ENCODE measurements at places on chromosomes 1 and 21.

- no peak for DNase-seq
These were observed 332.7 kb upstream of the RUNX1 start for GRCh38 chr21:35381743-35382310.

DNA sequence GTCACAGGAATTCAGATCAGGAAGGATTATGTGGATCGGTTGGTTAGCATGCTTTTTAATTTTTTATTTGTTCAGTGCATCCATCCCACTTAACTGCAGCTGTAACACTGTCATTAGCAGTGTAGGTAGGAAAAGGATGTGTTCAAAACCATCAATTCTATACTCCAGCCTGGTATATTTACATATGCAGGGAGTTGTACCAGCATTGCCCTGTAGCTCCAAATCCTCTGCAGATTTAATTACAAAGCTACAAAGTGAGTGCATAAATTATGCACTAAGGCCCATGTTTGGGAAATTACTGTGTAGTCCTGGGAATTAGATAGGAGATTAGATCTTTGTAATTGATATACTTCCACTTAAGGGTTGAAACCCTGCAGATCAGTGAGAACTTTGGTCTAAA, 15.9 kb upstream of the OSBPL9 start:
- no peak for DNase-seq

DNA sequence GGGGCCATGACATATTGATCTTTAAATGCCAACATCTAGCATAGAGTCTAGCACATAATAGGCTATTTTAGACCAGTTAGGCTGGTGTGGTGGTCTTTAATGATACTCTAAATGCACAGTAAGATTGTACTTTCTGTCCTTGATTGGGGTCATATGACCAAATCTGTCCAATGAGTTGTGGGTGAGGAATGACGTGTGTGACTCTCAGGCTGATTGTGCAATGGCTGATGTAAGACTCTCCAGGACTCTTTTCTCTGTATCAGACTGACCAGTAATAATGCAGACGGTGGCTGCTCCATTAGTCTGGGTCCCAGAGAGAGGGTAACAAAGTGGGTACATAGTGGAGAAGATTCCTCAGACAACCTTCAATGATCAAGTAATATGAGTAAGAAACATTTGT, 541.6 kb upstream of the CAMK1G start:
- no peak for DNase-seq

- DNase-seq: no peak
These were observed 30.3 kb downstream of the PTPRC start for GRCh38 chr1:198669023-198669698.

DNA sequence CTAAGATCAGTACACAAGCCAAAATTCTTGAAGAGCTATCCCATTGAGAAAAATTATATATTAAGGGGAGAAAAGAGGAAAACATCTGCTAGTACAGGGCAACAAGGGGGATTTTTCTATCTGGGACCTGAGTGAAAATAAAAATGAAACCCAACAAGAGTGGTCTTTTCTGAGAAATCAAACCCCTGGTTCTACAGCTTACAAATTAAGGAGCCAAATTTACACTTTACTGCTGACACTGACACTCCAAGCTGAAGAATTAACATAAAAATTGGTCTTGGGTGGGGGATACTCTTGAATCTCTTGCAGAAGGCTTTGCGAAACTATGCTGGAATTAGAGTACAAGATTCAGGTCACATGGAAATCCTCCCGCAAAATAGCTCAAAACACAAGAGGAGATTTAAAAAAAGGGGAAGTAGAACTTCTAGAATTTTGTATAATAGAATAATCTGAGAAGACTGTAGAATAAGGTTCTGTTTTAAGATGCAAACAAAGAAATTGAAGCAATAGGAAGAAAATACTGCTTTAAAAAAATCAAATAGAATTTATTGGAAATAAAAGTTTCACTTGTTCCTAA, 32.1 kb upstream of the HSPA13 start:
- no peak for DNase-seq

DNA sequence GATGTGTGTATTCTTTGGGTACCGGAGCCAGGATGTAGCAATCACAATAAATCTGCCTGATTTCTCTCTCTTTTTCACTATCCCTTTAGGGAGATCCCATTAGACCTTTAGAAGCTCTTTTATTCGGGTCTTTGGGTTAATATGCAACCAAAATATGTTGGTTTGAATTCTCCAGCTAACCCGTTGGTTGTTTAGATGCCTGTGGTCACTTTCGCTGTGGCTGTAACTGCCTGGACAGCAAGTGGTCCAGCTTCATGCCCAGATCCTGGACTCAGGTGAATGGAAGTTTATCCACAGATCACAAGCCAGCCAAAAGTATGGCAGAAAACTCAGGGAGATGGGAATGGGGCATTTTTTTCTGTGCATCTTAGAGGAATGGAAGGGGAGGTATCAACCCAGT, 12.3 kb downstream of the KAZN start:
- DNase-seq: no peak

GRCh38 chr1:244447552-244447951, 4.2 kb downstream of the ADSS2 start:
- no peak for DNase-seq

DNA sequence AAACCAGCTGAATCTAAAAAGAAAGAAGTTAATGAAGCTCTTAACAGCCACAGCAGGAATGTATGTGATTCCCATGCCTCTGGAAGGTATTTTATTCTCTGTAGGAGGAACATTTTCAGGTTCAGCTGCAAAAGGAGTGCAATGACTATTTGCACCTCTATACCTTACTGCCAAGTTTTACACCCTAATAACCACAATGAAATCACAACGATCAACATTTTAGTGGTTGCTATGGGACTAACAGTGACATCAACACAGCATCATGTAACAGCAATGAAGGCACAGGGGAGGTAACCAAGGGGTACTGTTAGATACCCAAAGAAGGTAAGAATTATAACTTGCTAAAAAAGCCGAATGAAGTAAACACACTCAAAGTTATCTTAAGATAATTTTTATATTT, 116.3 kb upstream of the HP1BP3 start:
- no peak for DNase-seq

GRCh38 chr1:163981500-163982030, 577.4 kb upstream of the PBX1 start:
- peak; percentile 45 for DNase-seq

GRCh38 chr1:100290291-100290690, 24.3 kb downstream of the RTCA start:
- DNase-seq: no peak

GRCh38 chr1:224733027-224733911, 117.2 kb downstream of the CNIH3 start:
- no peak for DNase-seq

DNA sequence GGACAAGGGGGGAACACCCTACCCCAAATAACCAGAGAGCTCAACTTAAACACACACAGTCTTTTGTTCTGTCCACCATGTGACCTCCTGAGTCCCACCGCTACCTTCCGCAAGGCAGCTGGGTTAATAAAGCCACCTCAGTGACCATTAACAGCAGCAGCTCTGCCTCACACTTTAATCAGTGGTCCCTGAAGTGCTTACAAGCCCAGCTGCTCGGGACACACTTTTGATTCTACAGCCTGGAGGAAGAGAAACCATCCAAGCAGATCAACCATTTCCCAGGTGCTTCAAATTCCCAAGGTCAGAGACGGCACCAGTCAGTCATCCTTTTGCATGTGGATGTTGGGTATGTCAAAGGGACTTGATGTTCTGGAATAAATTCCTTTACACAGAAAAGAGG, 70.1 kb downstream of the KCNJ15 start:
- DNase-seq: no peak

DNA sequence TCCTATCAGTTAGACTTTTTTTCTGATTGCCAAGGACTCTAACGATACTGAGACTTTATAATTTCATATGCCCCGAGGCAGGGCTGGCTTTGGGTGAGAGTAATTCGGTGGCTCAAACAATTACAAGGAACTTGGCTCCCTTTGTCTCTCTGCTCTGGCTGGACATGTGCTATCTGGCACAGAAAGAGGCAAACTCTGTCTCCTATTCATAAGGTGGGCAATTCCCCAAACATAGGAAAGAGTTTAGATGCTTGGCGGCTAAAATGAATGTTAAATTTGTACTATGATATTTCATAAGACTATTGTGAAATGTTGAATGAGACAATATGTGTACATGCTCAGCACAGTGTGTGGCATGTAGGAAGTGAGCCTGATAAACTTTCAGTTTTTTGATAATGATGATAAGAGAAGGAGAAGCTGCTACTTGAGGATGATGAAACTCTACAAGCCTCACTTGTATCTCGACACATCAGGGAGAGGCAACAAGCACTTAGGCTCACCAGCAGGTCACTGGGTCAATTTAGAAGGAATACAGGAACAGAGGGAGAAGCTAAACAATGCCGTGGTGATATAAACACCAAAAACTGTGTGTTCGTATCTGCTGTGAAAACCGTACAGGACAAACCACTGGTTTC, 12.6 kb upstream of the NTPCR start:
- DNase-seq: no peak

DNA sequence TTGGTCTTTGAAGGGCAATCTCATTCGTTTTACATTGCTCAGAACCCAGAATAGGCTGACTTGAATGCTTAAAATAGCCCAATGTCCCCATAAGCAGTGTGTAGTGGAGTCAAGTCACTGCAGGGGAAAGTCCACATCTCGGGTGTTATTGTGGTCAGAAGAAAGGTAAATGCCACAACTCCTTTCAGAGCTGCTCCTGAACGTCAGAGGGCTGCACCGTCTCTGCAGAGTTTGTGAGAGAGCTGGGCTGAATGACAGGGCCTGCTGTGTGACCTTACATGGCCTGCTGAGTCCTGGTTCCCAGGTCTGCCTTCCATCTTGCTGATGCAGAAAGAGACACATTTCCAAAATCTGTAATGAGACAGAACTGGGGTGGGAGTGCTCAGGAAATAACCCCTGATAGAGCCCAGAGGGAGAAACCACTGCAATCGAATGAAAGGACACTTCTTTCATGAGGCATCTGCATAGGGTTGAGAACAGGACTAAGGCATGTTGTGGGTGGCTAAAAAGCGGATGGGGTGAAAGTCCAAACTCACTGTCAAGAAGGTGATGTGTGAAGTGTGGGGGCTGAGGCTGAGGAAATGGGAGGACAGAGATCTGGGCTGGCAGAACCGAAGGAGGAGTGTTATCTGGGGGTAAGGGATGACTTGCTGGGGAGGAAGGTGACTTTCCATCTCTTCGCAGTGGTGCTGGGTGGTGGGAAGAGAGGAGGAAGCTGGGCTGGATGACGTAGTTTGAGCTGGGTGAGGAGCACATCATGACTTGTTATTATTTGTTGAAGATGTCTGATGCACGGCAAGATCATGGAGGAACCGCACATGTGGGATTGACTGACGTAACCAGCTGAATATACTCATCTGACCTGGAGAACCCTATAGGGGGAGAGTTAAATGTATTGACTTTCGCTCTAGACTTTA, 33.7 kb downstream of the XCL2 start:
- no peak for DNase-seq

GRCh38 chr1:22592919-22593790, 29.9 kb downstream of the EPHA8 start:
- DNase-seq: no peak

- no peak for DNase-seq
These were observed at the start of gene DIRAS3 for GRCh38 chr1:68049941-68050878. TSS of gene DIRAS3 (minus strand) at chr1:68050627. CDS start at chr1:68047297, 3,330 bp downstream.

DNA sequence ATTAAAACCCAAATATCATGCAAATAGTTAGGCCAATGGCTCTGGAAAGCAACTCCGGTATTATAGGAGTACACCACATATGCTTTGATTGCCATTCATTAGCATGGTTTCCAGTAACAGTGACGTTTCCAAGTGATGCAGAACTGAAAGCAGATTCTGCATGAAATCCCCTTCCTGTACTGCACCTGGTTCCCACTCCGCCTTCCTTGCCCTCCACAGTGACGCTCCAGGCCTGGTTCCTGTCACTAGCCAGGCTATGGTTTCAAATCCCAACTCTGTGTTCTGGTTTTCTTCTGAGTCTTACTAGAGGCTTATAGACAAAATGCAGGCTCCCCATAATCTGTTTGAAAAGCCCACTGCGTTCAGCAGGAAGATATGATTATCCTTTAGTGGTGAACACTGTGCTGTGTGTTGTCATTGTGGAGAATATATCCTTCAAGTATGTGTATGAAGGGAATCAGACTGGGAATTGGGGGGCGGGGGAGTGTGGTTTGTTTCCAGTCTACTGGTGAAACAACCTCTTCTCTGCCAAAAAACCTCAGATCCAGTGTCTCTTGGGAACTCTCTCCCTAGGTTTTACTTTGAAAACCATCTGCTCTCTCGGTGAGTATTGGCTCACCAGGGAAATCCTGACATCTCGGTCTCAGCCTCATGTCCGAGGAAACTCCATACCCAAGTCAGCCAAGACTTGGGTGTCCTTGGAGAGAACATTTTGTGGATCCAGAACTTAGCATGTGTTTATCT, 78.7 kb downstream of the TYW3 start:
- DNase-seq: no peak

GRCh38 chr1:156571919-156572662, at the start of gene IQGAP3:
TSS of gene IQGAP3 (minus strand) at chr1:156572565. CDS start at chr1:156572529, 36 bp downstream.
- DNase-seq: peak; percentile 47

GRCh38 chr1:236149003-236149595, 6.8 kb downstream of the GPR137B start:
- DNase-seq: no peak

DNA sequence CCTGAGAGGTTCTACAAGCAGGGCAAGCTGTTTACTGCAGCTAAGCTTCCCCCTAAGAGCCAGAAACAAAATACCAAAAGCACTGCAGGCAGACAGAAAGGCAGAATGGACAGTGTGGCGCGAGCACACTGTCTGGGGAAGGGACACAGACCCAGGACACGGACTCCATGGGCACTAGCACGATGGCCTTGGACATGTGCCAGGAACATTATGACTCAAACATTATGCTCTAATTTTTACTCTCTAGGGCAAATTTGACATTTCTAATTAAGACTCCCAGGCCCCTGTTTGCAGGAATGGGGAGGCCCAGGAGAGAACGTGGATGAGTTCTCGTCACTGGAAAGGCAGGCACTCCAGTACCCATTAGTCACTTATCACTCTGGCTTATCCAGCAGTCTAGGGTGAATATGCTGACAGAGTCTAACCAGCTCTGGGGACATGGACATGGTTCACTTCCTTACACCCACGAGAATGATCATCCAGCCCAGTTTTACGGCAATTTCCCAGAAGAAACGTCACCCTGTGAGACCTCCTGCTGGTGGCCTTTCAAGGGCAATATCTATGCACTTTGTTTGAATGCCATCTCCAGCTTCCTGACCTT, 45.1 kb downstream of the CAPN8 start:
- DNase-seq: no peak

GRCh38 chr1:33684396-33685179, 179.3 kb upstream of the HMGB4 start:
- no peak for DNase-seq

DNA sequence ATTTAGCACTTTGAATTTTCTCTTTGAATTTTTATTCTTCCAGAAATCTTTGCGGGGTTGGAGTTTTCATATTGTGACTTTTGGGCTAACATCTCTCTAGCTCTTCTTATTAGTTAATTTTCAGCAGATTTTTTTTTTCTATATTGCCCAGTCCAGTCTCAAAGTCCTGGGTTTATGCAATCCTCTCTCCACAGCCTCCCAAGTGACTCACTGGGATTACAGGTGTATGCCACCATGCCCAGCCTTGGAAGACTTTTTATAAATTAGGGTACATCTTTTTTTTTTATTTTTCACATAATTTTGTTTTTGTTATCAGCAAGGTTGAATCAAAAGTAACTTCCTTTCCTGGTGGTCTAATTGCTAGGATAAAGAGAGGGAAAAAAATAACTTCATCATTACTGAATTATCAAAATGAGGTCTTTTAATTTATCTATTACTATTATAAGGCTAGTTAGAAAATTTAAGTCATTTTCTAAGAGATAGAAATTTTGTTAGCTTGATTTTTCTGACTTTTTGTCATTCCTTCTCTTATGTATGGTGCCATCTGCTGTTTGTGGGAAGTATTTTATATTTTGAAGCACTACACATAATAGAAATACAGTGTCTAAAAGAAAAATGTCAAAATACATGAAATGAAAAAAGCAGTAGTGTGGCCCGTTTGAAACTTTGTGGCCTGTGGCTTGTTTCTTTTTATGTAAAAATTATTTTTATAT, 273.4 kb upstream of the CACYBP start:
- DNase-seq: no peak
